RWPE2 (cell line): ENCODE measurements at places on chromosomes 2 and 18.

GRCh38 chr2:18514526-18515461, 45.7 kb downstream of the RDH14 start:
- DNase-seq = no peak

GRCh38 chr18:59994357-59994756, 94.6 kb downstream of the PMAIP1 start:
- no peak for DNase-seq

- DNase-seq = no peak
Observed at GRCh38 chr2:10246370-10246769, 56.3 kb upstream of the HPCAL1 start.

GRCh38 chr2:85377083-85377482, 22.5 kb downstream of the ELMOD3 start:
- no peak for DNase-seq
